Right ventricle myocardium inferior (tissue), 1 donor: ENCODE measurements at places on chromosomes 6 and 20. TPM values are rescaled to one million over a fixed set of nuclear protein-coding genes. Genes with fewer than 3 reads are reported as not detected.

The MAP3K5 gene
- 34.7 TPM for total RNA-seq

- DNase-seq, result no peak
Measured at GRCh38 chr6:162728197-162728596, 423 bp downstream of the PACRG start.

GRCh38 chr6:101401792-101402621, 8.5 kb downstream of the GRIK2 start:
- peak; percentile 58 for DNase-seq

DNA sequence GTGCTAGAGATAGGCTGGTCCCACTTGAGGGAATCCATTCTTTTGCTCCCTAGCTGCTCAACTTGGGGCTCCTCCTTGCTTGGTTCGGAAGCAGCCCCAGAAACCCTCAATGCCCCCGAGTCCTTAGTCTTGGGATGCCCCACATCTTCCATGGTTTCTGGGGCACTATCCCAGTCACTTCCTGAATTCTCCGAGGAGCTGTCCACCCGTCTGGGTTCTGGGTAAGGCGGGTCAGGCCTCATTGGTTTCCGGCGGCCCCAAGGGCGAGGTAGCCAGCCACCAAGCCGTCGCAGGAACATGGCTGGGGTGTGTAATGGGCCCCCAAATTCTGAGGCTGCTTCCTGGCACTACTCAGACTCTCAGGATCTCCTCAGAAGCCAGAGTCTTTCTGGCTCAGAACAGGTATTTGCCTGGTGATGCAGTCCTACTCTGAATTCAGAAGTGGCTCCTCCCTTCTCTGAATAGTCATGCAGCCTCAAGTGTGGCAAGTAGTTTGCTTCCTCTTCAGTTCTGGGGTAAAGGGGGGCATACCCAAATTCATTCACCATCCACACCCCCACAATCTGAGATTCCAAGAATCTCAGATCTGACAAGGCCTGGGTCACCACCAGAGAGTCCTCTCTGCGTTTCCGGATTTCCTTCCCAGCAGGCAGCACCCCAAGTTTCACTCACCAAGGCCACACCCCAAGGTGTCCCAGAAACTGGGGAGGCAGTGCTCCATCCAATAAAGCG, 763 bp downstream of the C6orf47 start:
- DNase-seq, result no peak

The BIRC7 gene
- not detected for total RNA-seq

DNA sequence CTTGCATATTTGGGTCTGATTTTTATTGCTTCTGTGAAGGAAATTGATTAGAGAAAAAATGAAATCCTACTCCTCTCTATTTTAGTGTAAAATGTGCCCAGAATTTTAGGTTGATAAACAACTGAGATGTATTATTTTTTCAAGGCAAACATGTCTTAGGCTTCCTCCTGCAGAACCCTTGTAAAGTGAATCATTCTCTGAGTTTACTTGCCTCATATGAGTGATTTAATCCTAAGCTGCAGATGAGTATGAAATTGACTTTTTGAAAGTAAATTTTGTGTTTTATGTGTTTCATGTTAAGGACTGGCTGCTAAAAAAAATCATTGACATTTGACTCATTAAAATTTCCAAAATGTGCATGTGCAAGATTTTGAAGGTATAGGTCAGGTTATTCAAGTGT, 138.5 kb upstream of the PHACTR1 start:
- no peak for DNase-seq

- DNase-seq, result no peak
Measured at GRCh38 chr6:92052513-92052912, 1366.8 kb downstream of the EPHA7 start.

The ECT2L gene
- 1.1 TPM for total RNA-seq

- no peak for DNase-seq
Measured at GRCh38 chr6:159852877-159853276, 37.9 kb upstream of the MAS1 start.

DNA sequence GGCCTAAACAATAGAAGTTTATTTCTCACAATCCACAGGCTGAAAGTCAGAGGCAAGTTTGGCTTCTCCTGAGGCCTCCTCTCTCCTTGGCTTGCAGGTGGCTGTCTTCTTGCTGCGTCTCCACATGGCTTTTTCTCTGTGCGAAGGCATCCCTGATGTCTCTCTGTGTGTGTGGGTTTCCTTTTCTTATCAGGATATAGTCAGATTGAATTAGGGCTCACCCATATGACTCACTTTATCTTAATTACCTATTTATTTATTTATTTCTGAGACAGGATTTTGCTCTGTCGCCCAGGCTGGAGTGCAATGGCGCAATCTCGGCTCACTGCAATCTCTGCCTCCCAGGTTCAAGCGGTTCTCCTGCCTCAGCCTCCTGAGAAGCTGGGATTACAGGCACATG, 30.7 kb downstream of the LINC00237 start:
- no peak for DNase-seq

DNA sequence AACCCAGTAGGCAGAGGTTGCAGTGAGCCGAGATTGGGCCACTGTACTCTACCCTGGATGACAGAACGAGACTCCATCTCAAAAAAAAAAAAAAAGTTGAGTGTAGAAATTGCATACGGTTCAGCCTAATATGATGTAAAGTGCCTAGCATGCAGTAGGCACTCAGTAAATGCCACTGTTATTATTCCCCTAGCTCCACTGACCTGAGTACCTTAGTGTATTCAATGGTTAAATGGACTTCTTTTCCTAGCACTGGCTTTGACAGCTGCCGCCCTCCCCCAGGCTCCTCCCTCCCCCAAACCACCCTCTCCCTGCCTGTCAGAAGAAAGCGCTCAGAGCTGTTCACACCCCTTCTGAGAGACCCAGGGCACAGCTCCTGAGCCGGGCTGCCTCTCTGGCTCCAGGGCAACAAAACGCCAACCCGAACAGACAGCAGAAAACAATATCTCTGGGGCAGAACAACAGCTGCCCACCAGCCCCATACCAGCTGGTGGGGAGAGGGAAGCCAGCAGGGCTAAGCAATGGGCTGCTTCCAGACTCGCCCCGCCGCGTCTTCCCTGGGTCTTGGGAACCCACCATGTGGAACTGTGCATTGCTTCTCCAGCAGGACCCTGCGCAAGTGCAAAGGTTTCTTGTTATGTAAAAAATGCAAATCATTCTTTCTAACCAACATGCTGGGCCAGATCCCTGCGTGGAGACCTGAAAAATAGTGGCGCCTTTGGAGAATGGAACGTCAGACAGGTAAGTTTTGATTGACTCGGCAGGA, 4.5 kb downstream of the CPNE5 start:
- DNase-seq, result no peak

- peak; percentile 54 for DNase-seq
Measured at GRCh38 chr6:31736768-31737314, 511 bp upstream of the CLIC1 start.

GRCh38 chr20:53174454-53174853, 202.3 kb downstream of the TSHZ2 start:
- DNase-seq, result no peak

The HLA-E gene
- 152 TPM for total RNA-seq

- DNase-seq, result no peak
Measured at GRCh38 chr20:6299456-6299855, 176.6 kb upstream of the FERMT1 start.

- no peak for DNase-seq
Measured at GRCh38 chr6:25968769-25969168, 6.2 kb downstream of the TRIM38 start.

The ZBP1 gene
- total RNA-seq, result 0.22 TPM

The ABHD16B gene
- total RNA-seq, result not detected

DNA sequence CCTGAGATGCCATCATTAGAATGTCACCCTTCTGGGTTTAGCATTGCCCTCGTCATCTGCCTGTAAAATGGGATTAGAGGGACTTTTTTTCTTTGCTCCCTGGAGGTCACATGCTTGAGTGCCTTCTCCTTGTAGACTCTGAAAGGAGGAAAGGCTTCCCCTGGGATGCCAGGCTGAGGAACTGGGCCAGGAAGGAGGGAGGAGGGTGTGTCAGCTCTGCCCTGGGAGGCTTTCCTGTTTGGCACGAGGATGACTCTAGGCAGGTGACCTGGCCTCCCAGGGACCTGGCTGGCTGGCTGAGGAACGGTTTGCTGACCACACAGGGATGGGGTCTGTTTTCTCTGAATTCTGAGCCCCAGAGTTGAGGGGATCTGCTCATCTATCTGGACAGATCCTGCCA, 137.9 kb upstream of the RNF24 start:
- no peak for DNase-seq

The THBS2 gene
- total RNA-seq, result 10.6 TPM

GRCh38 chr20:22412977-22413868, 171.1 kb downstream of the FOXA2 start:
- no peak for DNase-seq
